ENCODE measurements at places on chromosomes 7 and 10. TPM values are rescaled to one million over a fixed set of nuclear protein-coding genes. Genes with fewer than 3 reads are reported as not detected.

The SPDYE2 gene
- not detected for total RNA-seq

DNA sequence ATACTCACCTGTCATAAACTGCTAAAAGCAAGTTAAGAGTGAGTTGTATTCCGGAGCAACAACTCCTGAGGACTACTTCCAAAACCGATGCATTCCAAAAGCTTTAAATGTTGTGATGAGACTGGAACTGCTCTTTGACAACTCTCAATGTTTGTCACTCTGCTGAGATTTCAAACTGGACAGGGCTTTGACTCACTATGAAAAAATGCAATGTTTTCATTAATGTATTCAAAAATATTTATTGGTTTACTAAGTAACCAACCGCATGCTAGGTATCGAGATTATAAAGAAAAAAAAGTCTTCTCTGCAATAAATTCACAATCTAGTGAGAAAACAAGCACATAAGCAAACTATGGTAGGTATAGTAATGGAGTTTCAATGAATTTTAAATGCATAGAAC lies 107.9 kb upstream of the GNAI1 start:
- H3K36me3 ChIP-seq, result no peaks in the 10 kb centered on the region
- H3K4me1 ChIP-seq, result no peaks in the 10 kb centered on the region

The NME8 gene
- not detected for total RNA-seq

The SPDYE6 gene
- not detected for total RNA-seq

The CLDN4 gene
- not detected for total RNA-seq

DNA sequence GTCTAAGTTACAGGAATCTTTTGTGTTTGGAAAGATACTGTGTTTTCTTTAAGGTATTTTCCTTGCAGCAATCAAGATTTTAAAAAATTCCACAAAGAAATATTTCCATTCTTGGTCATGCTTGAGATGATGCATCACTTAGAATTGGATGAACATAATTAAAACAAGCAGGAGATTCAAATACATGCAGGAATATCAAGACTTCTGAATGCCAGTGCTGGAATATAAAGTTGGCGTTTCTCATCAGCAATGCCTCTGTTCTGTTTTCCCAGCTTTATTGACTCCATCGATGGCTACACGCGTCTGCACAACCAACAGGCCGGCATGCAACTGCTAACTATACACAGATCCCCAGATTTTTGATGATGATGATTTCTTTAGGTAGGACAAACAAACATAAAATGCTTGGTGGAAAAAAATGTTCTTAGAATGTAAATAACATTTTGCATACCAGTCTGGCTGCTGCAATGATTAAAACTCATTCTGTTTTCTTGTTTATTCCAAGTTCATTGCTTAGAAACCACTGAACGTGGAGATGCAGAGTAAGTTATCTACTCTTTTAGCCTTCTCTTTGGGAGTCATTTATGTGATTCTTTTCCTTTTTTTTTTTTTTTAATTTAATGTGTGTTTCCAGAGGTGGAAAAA lies 91.3 kb upstream of the FAM171A1 start:
- H3K4me1 ChIP-seq, result no peaks in the 10 kb centered on the region
- DNase-seq, result no peak
- no peaks in the 10 kb centered on the region for H3K36me3 ChIP-seq
- H3K27ac ChIP-seq, result no peak overlapping the region

GRCh38 chr10:132689721-132690360 lies 96.1 kb downstream of the NKX6-2 start:
- no peak for DNase-seq
- no peak overlapping the region for H3K27ac ChIP-seq
- H3K36me3 ChIP-seq, result peaks cover 14% of the 10 kb centered on the region
- peaks cover 1% of the 10 kb centered on the region for H3K4me1 ChIP-seq

DNA sequence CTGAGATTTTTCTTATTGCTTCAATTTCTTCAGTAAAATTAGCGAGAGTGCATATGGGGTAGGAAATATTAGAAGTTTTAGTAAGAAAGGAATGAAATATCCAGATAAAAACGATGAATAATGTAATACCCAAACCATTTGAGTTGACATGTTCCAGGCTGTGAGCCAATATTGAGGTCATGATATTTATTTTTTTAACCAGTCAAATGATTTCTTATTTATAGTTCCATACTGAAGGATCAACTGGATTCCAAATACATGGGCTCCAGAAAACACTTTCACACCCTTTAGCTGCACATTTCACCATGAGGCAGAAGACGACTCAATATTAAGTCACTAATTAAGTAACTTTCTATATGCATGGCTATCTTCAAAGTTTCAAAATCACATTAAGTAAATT lies 312.5 kb downstream of the PPP1R3A start:
- no peak overlapping the region for H3K27ac ChIP-seq
- no peaks in the 10 kb centered on the region for H3K27me3 ChIP-seq

The C1QL3 gene
- not detected for total RNA-seq

- H3K36me3 ChIP-seq, result no peaks in the 10 kb centered on the region
- H3K27ac ChIP-seq, result no peak overlapping the region
- no peaks in the 10 kb centered on the region for H3K4me1 ChIP-seq
- no peak overlapping the region for H3K4me3 ChIP-seq
Measured at GRCh38 chr7:95630702-95631458, 34.6 kb upstream of the PDK4 start.

DNA sequence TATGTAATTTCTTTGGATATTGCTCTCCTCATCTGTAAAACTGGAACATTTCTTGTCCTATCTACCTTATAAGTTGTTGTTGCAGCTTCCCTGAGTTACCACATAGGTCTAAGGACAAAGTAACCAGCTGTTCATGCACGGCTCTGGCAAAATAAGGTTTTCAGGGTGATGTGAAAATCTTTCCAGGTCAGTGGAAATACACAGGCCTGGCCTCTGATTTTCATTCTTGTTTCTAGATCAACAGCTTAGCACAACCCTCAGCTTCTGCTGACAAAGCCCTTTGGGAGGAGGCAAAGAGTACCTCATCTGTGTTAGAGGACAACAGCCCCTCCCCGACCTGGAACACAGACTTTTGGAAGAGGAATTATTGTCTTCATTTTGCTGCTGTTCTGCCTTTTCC lies 117.5 kb upstream of the AGK start:
- H3K4me1 ChIP-seq, result no peaks in the 10 kb centered on the region
- no peak overlapping the region for H3K4me3 ChIP-seq
- DNase-seq, result no peak
- no peaks in the 10 kb centered on the region for H3K36me3 ChIP-seq

The CACNB2 gene
- 0.13 TPM for total RNA-seq

GRCh38 chr7:26472971-26473370 lies 181.3 kb downstream of the SNX10 start:
- DNase-seq, result no peak
- no peaks in the 10 kb centered on the region for H3K4me1 ChIP-seq
- no peaks in the 10 kb centered on the region for H3K36me3 ChIP-seq

The EPHA1 gene
- total RNA-seq, result not detected

DNA sequence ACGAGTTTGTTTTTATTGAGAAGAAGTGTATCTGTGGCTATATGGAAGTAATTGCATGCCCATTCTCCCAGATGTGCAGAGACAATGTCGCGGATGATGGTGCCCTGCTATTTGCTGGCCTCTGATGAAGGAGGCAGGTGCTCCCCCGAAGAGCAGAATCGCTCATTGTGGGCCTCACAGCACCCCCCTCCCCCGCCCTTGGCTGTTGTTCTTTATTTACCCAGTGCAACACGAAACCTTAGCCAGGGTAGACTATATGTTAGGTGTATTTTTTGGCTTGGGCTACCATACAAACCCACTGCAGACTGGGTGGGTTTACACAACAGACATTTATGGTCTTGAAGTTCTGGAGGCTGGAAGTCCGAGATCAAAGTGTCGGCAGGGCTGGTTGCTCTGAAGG lies 3.4 kb upstream of the ADCY1 start:
- no peak overlapping the region for H3K4me3 ChIP-seq
- H3K27ac ChIP-seq, result no peak overlapping the region
- no peaks in the 10 kb centered on the region for H3K4me1 ChIP-seq
- H3K36me3 ChIP-seq, result no peaks in the 10 kb centered on the region
- DNase-seq, result no peak
- peaks cover 36% of the 10 kb centered on the region for H3K27me3 ChIP-seq

DNA sequence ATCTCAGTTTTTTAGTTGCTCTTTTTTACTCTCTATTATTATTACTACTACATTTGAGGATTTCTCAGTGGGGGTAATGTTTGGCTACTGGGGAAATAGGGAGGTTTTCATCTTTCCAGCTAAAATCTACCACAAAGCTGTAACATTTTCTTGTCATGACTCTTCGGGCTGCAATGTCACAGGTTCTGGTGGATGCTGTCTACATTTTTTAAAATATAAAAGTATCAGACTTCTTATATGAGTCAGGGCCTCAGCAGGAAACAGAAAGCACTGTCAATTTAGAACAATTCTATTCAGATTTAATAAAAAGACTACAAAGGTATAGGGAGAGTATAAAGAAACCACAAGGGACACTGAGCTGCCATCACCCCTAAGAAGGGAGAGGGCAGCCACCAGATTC lies 61.6 kb downstream of the DNAJC12 start:
- H3K4me3 ChIP-seq, result no peak overlapping the region
- no peak overlapping the region for H3K27ac ChIP-seq
- no peaks in the 10 kb centered on the region for H3K36me3 ChIP-seq

- H3K27ac ChIP-seq, result no peak overlapping the region
- no peaks in the 10 kb centered on the region for H3K36me3 ChIP-seq
- H3K4me3 ChIP-seq, result no peak overlapping the region
- no peak for DNase-seq
- H3K4me1 ChIP-seq, result peaks cover 21% of the 10 kb centered on the region
Measured at GRCh38 chr7:140653319-140654108, 12.9 kb upstream of the DENND2A start.

GRCh38 chr10:99742254-99742653 lies 10.2 kb downstream of the CUTC start:
- H3K27ac ChIP-seq, result no peak overlapping the region
- H3K27me3 ChIP-seq, result no peaks in the 10 kb centered on the region
- H3K4me3 ChIP-seq, result no peak overlapping the region
- peaks cover 63% of the 10 kb centered on the region for H3K36me3 ChIP-seq
- DNase-seq, result no peak

The HTRA1 gene
- not detected for total RNA-seq

The IKZF1 gene
- 324 TPM for total RNA-seq

DNA sequence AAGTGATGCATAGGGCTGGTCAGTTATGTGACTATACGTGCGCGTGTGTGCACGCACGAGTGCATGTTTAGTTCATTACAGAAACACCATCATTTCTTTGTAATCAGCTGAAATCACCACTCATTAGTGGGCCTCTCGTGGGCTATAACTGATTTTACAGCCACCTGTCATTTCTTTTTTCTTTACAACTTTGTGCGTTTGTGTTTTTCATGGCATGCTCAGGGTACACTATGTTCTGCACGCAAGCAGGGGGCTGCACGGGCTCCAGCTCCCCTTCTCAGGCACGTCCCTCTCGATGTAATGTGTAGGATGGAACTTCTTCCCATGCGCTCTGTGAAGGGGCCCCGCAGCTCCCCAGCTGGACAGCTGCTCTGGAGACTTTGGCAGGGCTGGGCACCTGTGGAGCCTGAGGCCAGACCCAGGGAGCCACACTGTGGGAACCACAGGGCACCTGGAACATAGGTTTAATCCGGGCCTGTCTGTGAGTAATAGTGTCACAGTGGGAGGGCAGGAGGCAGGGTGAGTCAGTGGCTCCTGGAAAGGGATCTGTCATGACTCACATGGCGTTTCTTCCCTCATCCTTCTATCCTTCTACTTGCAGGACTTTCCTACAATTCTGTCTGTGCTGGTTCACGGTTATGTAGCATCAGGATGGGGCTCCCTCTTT lies 4.9 kb downstream of the GCK start:
- no peaks in the 10 kb centered on the region for H3K36me3 ChIP-seq
- no peaks in the 10 kb centered on the region for H3K4me1 ChIP-seq
- H3K4me3 ChIP-seq, result no peak overlapping the region
- no peak overlapping the region for H3K27ac ChIP-seq
- no peak for DNase-seq

Measured in activated T-helper 1 cell treated with anti-CD3 and anti-CD28 coated beads, Interleukin-12 subunit alpha, Interleukin-12 subunit beta, Interleukin-2, Interleukin-4 antibody, amounts not matched to agents 30 ng/mL and 10 ng/mL and 1 ng/mL, durations not matched to agents 14 hours and 24 hours and 36 hours (primary cell).